ENCODE measurements at places on chromosomes 6 and 20. TPM values are rescaled to one million over a fixed set of nuclear protein-coding genes. Genes with fewer than 3 reads are reported as not detected.

STX11 gene
- total RNA-seq: 6.8 TPM

IYD gene
- not detected for total RNA-seq

TTK gene
- total RNA-seq: 0.25 TPM

GLP1R gene
- total RNA-seq: 7.5 TPM

DNMT3B gene
- total RNA-seq: 0.49 TPM

IMPG1 gene
- total RNA-seq: not detected

GRCh38 chr6:121405306-121405705 is 30.1 kb upstream of the GJA1 start:
- DNase-seq: no peak

DNA sequence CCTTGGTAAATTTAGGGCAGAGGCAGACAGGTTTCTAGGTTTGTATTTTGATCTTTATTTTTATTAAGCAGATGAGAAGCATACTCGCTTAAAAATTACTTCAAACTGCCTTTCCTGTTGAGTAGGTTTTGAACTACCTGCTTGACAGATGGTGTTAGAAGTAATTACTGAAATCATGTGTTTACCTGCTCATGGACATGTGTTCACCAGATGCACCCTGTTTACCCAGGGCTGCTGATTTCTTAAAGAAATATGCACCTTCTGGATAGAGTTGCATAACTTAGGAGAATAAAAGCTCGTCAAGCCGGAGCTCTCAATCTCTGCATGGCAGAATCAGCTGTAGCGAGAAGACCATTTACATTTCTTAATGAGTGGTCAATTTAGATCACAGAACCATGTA is 165.1 kb downstream of the CDKAL1 start:
- no peak for DNase-seq

DNA sequence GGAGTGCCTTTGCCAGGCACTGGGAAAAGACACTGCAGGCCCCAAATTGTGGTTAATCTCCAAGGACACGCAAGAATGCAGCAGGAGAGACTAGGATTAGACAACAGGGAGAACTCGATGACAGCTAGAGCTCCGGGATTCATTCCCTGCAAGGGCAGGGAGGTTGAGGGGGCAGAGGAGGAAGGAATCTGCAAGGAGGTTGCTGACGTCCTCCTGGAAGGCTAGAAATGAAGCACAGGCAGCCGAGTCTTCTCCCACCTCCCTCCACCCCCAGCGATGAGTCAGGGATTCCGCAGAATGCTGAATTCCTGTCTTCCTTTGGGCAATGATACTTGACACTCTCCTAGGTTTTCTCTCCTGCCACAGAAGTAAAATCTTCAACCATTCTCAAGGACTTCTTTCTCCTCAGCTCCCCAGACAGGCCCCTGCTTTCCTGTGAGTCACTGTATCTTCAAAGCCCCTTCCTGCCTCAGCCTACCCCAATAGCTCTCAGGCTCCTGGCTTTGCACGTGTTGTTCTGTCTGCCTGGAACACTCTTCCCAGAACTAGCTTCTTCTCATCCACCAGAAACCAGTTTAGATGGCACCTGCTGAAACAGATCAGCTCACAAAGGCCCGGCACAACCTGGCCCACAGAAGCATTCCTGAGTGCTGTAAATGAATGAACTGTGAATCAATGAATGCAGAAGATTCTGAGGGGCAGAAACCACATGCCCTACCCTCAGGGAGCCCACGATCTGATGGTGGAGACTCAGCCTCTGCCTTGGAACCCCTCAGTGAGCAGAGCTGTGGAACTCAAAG is 85.6 kb downstream of the MRPL14 start:
- DNase-seq: no peak
